Non-pigmented ciliary epithelial cell (primary cell): ENCODE measurements at places on chromosomes 13 and 19.

GRCh38 chr19:35362261-35363000 is 4.2 kb downstream of the FFAR3 start:
- no peak for DNase-seq

GRCh38 chr19:58400316-58400915 is 5.0 kb downstream of the RNF225 start:
- DNase-seq, result no peak

- no peak for DNase-seq
Observed at GRCh38 chr19:29576046-29576606, 30.0 kb upstream of the POP4 start.

- no peak for DNase-seq
Observed at GRCh38 chr13:111539252-111539651, 218.8 kb downstream of the TEX29 start.

DNA sequence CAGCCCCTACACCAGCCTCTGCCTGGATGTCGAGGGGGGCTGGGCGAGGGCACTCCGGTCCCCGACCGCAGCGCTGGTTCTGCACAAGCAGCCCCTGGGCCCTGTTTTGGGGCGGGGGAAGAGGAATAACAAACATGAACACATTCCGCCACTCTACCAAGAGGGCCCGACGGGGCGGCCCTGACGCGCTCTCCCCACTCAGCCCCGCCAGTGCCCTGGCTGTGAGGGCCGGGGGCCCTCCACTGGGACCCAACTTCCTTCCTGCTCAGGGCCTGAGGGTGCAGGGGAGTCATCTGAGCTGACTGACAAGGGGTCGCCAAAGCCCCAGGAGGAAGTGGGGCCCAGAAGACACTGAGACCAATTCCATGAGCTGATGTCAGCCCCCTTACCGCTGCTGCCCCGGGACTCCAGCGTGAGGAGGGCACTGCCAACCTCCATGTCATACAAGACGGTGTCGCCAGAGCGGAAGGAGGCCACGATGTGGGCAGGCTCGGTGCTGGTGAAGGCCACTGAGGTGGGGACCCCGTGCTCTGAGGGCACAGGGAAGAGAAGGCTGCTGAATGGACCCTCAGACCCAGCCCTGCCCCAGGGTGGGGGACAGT is 5.6 kb upstream of the PRKD2 start:
- no peak for DNase-seq

DNA sequence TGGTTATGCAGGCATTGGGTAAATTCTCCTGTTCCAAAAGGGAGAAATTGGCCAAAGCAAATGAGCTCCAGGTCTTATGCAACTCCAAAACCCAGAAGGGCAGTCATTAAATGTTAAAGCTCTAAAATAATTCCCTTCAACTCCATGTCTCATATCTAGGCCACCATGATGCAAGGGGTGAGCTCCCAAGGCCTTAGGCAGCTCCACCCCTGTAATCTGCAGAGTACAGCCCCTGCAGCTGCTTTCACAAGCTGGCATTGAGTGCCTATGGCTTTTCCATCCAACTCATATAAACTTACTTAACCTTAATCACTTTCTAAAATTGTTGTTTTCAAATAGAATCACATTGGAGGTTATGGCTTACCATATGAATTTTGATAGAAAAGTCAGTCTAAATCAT is 44.7 kb upstream of the ZNF429 start:
- no peak for DNase-seq

GRCh38 chr13:79282976-79283375 is 123.1 kb downstream of the RBM26 start:
- DNase-seq, result no peak

DNA sequence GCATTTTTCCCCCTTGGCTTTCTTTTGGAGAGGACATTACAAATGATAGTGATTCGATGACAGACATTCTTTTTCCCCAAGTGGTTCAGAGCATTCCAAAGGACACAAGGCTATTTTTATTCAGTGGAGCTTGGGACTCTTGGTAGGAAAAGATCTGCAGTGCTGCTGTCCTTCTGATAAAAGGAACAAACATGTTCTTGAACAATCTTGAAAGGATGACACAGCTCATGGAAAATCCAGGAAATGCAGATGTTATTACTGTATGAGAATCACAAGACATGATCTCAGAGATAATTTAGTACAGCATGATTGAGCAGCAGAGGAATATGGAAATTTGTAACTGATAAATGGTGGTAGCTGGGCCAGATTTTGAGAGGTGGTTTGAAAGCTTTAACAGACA is 96.2 kb upstream of the RFC3 start:
- DNase-seq, result peak; percentile 72

DNA sequence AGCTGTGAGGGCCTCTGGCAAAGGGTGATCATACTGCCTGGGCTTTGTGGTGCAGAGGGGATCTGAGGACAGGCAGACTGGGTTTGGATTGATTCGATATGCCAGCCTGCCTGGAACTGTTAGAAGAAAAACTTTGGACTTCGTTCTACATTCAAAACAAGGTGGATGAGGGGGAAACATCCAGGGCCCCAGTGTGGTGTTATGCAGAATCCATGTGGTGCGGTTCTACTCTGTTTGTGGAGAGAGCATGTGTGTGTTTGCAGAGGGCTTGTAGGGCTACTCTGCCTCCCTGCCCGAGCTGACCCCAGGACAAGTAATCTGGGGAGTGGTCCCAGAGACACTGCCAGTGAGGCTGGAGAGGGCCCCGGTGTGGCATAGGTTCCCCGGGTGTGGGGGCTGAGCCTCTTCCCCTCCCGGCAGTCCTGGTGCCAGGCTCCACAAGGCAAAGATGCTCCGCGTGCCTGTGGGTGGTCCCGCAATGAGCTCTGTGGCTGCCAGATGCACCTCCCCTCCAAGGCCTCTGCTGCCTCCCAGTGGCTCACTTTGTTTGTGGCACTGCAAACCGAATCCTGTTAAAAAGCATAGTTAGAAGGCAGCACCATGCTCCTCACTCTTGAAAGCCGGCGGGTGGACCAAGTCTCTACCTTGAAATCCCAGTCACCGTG is 22.3 kb upstream of the TFDP1 start:
- DNase-seq, result no peak
